Mesenchymal stem cell (in vitro differentiated cells and primary cell): ENCODE measurements at places on chromosomes 3 and 15.

DNA sequence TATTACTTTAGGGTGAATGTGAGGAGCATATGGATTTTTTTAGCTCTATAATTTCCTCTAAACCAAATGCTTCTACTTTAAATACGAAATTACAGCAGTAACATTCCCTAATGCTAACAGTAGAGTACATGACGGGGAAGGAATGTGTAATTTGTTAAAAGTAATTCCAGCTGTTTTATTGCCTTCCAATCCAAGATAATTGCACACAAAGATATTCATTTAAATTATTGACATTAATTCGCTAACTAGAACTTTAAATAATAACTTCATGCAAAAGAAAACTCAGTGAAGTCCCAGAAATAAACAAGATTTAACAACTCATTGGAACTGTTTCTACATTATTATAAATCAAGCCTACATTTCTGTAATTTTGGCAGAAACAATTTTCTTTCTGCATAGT lies 261.4 kb upstream of the CFAP20DC start:
- no peak for DNase-seq

DNA sequence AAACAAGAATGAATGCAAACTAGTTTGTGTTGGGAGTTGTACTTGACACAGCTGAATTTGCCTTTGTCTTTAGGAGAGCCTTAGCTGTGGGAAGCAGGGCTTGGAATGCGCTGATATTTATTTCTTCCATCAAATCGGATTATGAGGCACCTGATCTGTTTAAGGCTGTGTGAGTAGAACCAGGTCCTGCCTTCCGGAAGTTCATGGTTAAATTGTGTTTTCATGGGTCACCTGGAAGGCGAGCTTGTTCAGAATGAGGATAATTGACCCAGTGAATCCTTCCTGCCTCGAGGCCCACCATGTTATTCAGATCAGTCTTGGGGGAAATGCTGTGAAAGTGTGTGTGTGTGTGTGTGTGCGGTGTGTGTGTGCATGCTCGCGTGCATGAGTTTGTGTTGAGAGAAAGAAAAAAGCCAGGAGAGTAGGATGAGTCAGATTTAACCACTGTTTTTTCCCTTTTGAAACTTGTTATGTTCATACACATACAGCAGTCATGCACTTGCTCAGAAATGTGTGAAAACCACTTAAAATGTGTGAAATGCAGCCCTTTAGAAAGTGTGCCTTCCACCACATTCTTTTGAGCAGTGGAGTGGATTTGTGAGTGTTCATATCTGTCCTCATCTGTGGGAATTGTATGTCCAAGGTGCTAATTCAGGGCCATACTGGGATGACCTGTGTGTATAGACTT lies 36.7 kb downstream of the SMAD3 start:
- peak; percentile 93 for DNase-seq

DNA sequence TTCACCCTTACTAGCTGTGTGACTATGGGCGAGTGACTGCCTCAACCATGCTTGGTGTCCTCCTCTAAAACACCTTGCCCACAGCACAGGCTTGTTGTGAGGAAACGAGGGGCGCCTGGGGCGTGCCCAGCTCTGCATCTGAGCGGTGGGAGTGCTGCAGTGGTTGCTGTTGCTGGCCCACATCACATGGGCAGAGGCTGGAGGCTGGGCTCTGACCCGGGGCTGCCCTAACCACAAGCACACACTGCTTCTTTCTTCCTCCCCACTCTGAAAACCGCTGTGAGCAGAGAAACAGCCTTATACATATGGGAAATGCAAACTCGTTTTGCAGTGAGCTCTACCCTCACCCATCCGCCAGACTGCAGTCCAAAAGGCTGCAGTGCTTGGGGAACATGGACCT lies 74.8 kb upstream of the RPL32 start:
- no peak for DNase-seq

DNA sequence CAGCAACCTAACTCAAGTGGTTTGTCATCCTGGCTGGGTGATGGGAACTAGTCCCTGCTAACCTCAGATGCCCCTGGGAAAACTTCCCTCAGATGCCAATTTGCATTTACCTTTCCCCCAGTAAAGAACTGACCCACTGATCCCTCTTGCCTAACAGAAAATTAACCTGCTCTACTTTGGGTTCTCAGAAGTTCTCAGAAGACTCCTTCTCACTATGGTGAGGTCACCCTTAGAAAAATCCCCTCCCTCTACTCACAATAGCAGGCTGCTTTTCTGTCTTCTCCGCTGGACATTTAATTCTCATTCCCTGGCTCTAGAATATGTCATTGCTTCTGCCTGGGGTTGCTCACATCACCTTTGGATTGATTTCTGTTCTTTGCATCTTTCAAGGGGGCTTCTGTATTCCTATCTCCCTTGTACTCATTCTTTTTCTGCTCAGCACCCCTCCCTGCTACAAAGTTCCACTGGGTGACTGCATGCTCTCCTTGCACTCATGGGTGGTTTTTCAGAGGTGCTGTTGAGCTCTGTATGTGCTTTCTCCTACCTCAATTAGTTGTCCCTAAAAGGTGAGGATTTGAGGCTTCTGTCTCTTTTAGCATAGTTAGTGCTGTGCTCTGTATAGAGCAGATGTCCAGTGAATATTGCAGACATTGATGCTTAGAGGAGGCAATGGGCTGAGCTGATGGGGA lies 869 bp downstream of the PLA1A start:
- DNase-seq: no peak

- peak; percentile 50 for DNase-seq
Observed at GRCh38 chr15:66294157-66294931, 976 bp downstream of the DIS3L start.

GRCh38 chr3:43468133-43468532 lies 153.7 kb downstream of the ANO10 start:
- DNase-seq: peak; percentile 29

DNA sequence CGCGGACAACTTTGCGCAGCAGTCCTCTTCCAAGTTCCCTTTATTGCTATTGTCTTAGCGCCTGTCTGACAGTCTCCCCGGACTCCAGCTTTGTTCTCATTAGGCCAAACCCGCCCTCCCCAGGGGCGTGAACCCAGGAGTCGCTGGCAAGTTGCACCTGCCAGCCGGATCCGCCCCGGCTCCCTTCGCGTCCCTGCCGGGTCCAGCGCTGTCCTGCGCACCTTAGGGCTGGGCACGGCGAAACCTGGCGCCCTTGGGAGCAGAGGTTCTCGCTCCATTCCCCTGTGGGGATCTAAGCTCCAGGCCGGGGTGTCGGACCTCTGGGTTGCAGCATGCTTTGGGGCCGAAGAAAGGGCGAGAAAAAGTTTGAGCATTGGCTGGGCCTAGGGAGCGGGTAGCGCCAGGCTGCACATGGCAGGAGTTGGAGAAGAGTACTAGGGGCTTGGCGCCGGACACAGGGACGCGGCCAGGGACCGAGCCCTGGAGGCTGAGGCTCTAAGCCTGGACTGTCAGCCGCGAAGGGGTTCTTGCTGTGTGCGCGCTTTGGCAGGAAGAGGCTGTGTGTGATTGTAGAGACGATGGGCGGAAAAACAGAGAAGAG lies 335.1 kb upstream of the THRB start:
- DNase-seq: peak; percentile 8

- no peak for DNase-seq
Observed at GRCh38 chr3:54126551-54126950, 4.2 kb downstream of the CACNA2D3 start.

- no peak for DNase-seq
Observed at GRCh38 chr3:143727391-143727790, 120.9 kb downstream of the SLC9A9 start.

- DNase-seq: peak; percentile 78
Observed at GRCh38 chr3:114380233-114380651, 86.4 kb downstream of the TIGIT start.

DNA sequence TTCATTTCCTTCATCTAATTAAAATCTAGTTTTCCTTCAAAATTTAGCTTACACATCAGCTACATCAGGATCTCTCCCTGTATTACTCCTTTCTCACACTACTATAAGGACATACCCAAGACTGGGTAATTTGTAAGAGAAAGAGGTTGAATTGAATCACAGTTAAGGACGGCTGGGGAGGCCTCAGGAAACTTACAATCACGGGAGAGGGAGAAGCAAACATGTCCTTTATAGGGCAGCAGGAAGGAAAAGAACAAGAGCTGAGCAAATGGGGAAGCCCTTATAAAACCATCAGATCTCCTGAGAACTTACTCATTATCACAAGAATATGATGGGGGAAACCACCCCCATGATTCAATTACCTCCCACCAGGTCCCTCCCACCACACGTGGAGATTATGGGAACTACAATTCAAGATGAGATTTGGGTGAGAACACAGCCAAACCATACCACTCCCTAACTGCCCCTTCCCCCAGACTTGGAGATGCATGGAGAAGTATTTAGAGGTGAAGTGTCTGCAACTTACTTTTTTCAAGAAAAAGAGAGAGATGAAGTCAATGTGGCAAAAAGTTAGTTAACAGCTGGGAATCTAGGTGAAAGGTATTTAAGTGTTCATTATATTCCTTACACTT lies 21.3 kb downstream of the PRTG start:
- no peak for DNase-seq

DNA sequence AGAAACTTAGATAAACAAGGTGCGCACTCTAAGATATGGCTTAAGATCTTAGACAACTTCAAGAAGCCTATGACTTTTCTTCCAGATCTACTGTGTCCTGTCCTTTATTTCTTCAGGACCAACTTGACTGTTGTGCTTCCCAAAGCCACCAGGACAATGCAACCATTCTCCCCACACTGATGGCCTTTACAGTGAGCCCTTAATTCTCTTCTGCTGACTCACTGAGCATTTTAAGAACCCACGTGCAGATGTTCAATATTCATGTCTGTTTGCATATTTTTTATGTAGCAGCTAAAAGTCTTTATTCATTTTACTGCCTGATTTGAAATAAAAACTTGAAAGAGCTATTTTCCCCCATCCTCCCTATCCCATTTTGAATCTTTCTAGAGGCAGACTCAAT lies 103.3 kb upstream of the SLC2A2 start:
- peak; percentile 18 for DNase-seq

GRCh38 chr3:79263423-79263822 lies 504.4 kb downstream of the ROBO1 start:
- no peak for DNase-seq
